ENCODE measurements at places on chromosomes 3 and 15.

- no peak for DNase-seq
These were observed 27.5 kb downstream of the ESYT3 start for GRCh38 chr3:138461896-138462295.

DNA sequence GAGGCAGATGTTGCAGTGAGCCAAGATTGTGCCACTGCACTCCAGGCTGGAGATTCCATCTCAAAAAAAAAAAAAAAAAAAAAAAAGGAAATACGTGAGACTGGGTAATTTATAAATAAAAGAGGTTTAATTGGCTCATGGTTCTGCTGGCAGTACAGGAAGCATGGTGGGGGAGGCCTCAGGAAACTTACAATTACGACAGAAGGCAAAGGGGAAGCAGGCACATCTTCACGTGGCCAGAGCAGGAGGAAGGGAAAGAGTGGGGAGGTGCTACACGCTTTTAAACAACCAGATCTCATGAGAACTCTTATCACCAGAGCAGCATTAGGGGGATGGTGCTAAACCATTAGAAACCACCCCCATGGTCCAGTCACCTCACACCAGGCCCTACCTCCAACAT is 138.2 kb upstream of the IL12A start:
- no peak for DNase-seq

DNA sequence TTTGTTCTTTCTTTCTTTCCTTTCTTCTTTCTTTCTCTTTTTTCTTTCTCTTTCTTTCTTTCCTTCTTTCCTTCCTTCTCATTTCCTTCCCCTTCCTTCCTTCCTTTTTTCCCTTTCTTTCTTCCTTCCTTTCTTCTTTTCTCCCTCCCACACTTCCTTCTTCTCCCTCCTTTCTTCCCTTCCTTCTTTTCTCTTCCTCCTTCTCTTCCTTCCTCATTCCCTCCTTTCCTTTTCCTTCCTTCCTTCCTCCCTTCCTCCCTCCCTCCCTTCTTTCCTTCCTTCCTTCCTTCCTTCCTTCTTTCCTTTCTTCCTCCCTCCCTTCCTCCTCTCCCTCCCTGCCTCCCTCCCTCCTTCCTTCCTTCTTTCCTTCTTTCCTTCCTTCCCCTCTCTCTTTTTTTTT is 755.7 kb upstream of the GRM7 start:
- DNase-seq, result no peak

DNA sequence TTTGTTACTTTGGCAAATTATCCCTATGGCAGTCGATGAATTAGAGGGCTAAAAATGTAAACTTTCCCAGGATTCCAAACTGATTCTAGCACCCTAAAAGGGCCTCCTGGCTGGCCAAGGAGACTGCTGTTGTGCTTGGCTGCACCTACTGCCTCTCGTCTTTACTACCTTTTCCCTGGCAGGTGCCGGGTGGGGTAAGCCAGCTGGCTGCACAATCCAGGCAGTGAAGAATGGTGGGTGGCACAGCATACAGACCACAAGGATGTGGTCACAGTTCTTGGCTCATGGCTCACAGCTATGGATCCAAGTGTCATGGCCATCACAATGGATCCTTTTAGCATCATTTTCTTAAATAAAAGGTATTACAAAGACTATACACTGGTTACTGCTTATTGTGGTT is 20.7 kb upstream of the SLC25A26 start:
- DNase-seq, result peak; percentile 21

GRCh38 chr15:74209560-74209958 is 7.0 kb upstream of the STRA6 start:
- DNase-seq, result no peak

DNA sequence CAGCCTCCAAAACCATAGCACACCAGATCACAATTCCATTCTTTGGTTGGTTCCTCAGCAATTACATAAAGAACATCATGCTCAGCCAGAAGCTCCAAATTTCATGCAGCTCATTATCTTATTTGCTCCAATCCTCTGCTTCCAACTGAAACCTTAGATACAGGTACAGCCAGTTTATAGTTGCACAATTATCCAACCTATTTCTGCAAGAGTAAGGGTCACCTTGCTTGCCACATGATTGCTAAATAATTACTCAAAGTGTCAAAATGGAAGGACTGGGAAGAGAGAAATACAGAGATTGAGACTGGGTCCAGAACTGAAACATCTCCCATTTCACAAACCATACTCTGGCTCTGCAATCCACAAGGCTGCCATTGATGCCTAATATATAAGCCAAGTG is 23.4 kb upstream of the SHC4 start:
- DNase-seq, result no peak

Data from Calu3 (cell line).